Thoracic aorta endothelial cell (primary cell): ENCODE measurements at places on chromosomes 5 and 9. TPM values are rescaled to one million over a fixed set of nuclear protein-coding genes. Genes with fewer than 3 reads are reported as not detected.

Gene PDLIM4
- 33.4 and 87.9 TPM in 2 replicates for total RNA-seq

Gene HTR1A
- total RNA-seq: not detected in 2 replicates

Gene NTNG2
- 0.07 and 0.13 TPM in 2 replicates for total RNA-seq

Gene LRRC70
- total RNA-seq: 42.6 and 45.2 TPM in 2 replicates

Gene C5orf58
- total RNA-seq: not detected in 2 replicates

Gene SH2D3C
- 39.9 and 61.7 TPM in 2 replicates for total RNA-seq

Gene C9
- total RNA-seq: 0.07 and 0.13 TPM in 2 replicates

Gene C9orf43
- total RNA-seq: 0.66 and 1.0 TPM in 2 replicates

Gene ECSCR
- 274 and 317 TPM in 2 replicates for total RNA-seq

Gene FAM174A
- total RNA-seq: 11.4 and 18.6 TPM in 2 replicates

Gene PRSS3
- 24.4 and 24.7 TPM in 2 replicates for total RNA-seq

Gene PAIP2
- 103 TPM in 2 replicates for total RNA-seq

Gene CDX1
- not detected in 2 replicates for total RNA-seq
